ENCODE measurements at places on chromosomes 4 and X. TPM values are rescaled to one million over a fixed set of nuclear protein-coding genes. Genes with fewer than 3 reads are reported as not detected.

Gene PPARGC1A
- total RNA-seq: not detected

Gene SPOCK3
- not detected for total RNA-seq

Gene LIMCH1
- total RNA-seq: 17.3 TPM

Gene VCX
- not detected for total RNA-seq

Gene CCDC149
- 3.9 TPM for total RNA-seq

Gene PRRG3
- not detected for total RNA-seq
